ENCODE measurements at places on chromosomes 6 and 20.
A peak's percentile ranks its signal among the peaks of the same experiment; 100 is the strongest.

GRCh38 chr6:39952167-39952566, 17.9 kb upstream of the MOCS1 start:
- no peak for DNase-seq

GRCh38 chr20:58545565-58546415, 30.6 kb upstream of the APCDD1L start:
- peak; percentile 30 for DNase-seq

DNA sequence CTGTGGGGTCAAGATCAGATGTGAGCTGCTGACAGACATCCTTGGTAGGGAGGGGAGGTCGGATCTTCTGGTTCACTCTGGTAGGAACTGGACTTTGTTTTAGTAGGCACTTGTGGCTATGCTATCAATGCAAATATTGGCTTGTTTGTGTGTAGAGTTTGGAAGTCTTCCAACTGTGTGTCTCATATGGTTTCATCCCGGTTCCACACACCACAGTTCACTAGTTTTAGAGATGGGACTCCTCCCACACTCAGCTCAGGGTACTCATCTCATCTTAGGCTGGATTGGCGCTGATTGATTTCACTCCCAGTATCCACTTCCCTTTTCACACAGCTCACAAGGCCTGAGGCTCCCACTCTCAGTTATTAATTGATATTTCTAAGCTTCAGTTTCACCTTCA, 161.3 kb downstream of the THBS2 start:
- no peak for DNase-seq

GRCh38 chr6:108576709-108577108, 16.0 kb downstream of the FOXO3 start:
- no peak for DNase-seq

DNA sequence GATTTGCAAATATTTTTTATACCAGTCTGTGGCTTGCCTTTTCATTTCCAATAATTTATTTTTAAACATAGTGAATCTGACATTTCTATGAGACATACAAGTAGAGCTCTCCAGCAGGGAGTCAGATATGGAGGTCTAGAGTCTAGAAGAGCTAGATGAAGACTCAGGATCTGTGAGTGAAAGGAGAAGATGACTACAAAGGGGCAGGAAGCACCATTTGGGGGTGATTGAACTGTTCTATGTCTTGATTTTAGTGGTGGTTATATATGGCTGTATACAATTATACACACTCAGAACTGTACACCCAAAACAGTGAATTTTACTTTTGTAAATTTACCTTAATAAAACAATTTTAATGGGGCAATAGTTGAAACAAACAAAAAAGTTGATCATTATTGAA, 127.9 kb upstream of the BACH2 start:
- DNase-seq = no peak

- no peak for DNase-seq
Measured at GRCh38 chr6:16132909-16133308, 4.0 kb downstream of the MYLIP start.

- DNase-seq = peak; percentile 80
Measured at GRCh38 chr6:15247500-15248450, 1.9 kb downstream of the JARID2 start.

DNA sequence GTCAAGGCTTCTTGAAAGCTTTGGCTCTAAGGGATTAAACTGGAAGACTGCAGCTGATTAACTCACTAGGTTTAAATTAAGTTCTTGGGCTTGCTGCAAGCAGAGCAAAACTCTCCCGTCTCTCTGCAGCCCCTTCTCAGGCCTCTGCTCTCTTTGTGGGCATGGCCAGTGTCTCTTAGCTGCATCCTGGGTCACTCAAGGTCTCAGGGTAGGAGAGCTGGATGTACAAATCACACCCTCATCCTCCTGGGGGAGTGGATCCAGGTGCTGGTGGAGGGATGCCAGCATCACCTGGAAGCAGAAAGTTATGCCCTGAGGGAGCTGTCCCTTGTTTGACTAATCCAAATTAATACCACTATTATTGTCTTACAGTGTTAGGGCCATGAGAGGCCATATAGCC, 35.8 kb downstream of the GCM1 start:
- no peak for DNase-seq

- no peak for DNase-seq
Measured at GRCh38 chr6:26474439-26474881, 16.7 kb downstream of the BTN2A1 start.

- DNase-seq = no peak
Measured at GRCh38 chr20:43969501-43970182, 55.0 kb downstream of the TOX2 start.

GRCh38 chr20:19549896-19550295, 208.2 kb upstream of the RIN2 start:
- no peak for DNase-seq

DNA sequence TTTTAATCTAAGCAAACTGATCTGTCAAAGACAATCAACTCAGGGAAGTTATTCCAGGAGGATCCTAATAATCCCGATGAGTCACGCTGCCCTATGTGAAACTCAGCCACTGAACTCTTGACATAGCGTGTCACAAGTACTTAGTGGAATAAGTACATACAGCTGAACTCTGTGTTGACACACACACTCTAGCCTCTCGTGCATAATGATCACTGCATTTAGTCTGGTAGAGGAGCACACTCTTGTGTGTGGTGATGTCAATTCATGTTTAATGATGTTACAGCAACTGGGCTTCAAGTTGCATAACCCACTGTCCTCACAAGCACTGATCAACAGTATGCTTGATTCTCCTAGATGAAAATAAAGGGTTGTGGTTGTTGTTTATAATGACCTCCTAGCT, 148.3 kb downstream of the HACE1 start:
- no peak for DNase-seq

GRCh38 chr20:60759651-60760050, 492.4 kb upstream of the CDH4 start:
- no peak for DNase-seq

GRCh38 chr20:16279320-16279719, 293.9 kb downstream of the KIF16B start:
- DNase-seq = no peak

DNA sequence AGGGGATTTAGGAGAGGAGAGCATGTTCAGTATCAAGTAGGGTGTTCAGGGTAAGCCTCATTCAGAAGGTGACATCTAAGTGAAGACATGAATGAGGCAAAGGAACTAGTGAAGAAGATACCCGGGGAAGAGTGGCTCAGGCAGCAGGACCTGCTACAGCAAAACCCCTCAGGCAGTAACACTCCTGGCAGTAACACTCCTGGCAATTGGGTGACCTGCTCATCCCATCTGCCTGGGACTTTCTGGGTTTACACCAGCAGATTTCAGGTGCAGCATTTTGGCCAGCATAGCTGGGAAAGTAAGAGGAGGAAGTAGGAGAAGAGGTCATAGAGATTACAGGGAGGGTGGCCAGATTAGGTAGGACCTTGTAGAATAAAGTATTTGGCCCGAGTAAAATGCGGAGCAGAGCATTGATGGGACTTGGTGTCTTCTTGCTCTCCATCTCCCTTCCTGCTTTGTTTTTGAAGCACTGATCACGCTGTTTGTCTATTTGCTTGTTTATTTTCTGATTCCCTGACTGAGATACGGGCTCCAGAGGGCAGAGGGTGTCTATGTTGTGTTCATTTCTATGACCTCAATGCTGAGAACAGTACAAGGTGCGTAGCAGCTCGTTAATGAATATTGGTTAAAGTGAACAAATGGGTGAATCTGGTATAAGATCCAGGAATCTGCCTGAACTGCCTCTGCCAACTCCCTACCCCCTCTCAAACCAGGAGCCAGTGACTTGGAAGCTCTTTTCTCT, 88.3 kb downstream of the IYD start:
- DNase-seq = no peak

- DNase-seq = no peak
Measured at GRCh38 chr6:151681433-151682059, 125.9 kb upstream of the ESR1 start.

GRCh38 chr6:10451828-10452509, 37.1 kb upstream of the TFAP2A start:
- DNase-seq = no peak

DNA sequence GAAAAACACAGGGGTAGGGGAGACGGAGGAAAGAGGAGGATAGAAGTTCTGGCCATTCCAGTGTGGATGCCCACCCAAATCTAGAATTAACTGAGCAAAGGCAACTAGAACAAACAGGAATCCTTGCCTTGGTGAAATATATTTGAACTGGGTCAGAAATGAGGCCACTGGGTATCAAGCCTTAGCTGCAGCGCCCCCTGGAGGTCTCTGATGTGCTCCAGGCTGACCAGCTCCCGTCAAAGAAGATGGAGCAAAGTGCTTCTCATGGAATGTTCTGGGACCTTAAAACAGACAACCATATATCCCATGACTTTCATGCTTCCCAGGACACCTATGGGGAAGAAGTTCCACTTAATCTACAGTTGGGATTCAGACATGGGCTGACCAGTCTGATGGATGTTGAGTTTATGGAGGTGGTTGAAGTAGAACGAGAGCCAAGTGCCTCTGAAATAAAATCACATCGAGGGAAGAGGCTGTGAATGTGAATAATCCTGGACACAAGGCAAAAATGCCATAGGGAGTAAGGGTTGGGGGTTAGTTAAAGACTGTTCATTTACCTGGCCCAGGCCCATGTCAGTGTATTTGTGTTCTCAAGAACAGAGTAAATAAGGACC, 50.4 kb downstream of the HLA-DPB1 start:
- DNase-seq = peak; percentile 71

Data from sigmoid colon (tissue), 7 donors.